BE2C (cell line): ENCODE measurements at places on chromosomes 3 and 15.

- no peak for DNase-seq
Measured at GRCh38 chr15:38085931-38086568, 151.6 kb downstream of the TMCO5A start.

GRCh38 chr3:57826245-57826951 lies 70.3 kb downstream of the SLMAP start:
- DNase-seq = no peak

- peak; percentile 84 for DNase-seq
Measured at GRCh38 chr3:27568393-27568792, 84.2 kb upstream of the SLC4A7 start.

DNA sequence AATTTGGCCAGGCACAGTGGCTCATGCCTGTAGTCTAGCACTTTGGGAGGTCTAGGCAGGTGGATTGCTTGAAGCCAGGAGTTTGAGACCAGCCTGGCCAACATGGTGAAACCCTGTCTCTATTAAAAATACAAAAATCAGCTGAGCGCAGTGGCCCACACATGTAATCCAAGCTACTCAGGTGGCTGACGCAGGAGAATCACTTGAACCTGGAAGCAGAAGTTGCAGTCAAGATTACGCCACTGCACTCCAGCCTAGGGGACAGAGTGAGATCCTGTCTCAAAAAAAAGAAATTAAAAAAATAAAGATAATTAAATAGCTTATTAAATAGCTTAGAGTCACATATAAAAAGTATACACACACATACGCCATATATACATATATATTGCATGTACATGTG lies 3.7 kb upstream of the TIPARP start:
- no peak for DNase-seq

DNA sequence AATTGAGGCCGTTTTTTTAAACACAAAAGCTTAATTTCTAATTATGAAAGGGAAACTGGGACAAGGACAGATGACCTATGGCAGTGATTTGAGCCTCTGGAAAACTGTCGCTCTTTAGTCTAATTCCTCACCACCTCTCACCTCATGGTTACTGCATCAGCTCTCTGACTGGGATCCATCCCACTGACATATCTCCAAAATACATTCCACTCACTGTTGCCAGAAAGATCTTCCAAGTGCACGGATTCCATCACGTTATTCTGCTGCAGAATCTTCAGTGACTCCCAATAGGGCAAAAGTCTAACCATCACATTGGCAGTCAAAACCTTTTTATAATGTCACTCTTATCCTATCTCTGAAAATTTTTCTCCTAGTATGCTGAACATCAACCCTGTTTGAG lies 132.3 kb upstream of the MB21D2 start:
- DNase-seq = no peak

DNA sequence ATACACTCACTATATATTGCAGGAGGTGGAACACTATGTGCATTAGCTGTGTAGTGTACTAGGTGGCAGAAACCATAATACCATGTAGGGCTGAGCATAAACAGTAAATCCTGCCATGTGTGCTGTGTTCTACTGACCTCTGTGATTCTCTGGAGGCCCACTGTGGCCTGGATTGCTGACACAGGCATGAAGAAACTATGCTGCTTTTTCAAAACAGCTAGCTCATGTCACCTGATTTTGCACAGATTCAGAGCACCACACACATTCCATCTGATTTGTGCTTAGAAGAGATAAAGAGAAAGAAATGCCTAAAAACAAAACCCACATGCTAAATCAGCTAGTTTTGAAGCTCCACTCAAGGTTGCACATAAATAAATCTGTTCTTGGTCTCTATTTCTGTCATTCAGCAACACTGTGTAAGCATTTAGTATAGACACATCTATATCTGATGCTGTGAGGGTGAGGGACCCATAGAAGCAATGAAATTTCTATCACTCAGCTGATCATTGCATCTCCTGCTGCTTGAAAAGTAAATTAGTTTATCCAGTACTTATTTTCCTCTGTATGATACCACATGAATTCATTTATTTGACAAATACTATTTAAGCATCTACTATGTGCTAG lies 1007.7 kb upstream of the SEMA6D start:
- no peak for DNase-seq

DNA sequence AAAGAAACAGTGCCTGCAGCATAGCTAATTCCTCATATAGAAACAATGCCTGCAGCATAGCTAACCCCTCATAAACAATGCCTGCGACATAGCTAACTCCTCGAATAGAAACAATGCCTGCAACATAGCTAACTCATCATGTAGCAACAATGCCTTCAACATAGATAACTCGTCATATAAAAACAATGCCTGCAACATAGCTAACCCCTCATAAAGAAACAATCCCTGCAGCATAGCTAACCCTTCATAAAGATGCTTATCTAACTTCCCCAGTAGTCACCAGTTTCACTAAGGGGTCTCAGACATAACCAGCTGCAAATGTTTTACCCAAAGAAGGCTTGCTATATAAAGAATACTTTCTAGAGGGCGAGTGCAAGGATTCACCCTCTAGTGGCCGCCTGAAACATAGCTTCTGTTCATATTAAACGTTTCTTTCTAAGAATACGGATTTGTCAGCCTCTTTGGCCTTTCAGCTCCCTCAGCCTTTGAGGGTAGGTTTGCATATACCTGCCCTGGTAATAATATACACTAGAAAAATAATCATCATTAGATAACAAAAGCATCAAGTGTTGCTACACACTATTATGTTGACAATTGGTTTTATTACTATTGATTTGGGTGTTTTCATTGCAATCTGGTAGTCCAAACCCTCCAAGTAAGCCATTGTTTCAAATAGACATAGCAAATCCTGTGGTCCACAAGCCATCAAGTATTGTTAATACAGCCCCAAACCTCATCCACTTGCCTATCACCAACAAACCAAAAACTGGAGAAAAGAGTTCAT lies 44.4 kb upstream of the FAN1 start:
- DNase-seq = peak; percentile 21

GRCh38 chr3:170487031-170487430 lies 68.4 kb downstream of the CLDN11 start:
- no peak for DNase-seq
